ENCODE measurements at places on chromosomes 13 and 19.

GRCh38 chr13:50917572-50917971 lies 8.0 kb downstream of the RNASEH2B start:
- DNase-seq, result no peak

- DNase-seq, result no peak
These were observed 177.8 kb downstream of the USP12 start for GRCh38 chr13:26993780-26994179.

DNA sequence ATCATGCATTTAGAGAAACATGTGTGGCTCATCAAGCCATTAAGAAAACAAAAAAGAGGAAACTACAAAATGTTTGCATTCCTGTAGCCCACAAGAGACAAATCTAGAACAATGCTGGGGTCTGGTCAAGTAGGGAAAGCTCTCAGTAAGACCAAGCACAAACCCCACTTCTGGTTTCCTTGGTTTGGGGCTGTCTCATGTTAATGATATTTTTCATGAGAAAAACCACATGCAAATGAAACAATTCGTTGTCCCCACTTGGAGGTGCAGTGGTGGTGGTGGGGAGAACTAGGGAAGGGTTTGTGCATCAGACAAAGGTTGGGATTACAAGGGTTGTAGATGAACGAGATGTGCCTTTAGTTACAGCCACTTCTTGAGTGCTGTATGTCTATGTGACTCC lies 7.0 kb upstream of the RB1 start:
- no peak for DNase-seq

- no peak for DNase-seq
These were observed 20.4 kb downstream of the LMTK3 start for GRCh38 chr19:48490981-48491792.

DNA sequence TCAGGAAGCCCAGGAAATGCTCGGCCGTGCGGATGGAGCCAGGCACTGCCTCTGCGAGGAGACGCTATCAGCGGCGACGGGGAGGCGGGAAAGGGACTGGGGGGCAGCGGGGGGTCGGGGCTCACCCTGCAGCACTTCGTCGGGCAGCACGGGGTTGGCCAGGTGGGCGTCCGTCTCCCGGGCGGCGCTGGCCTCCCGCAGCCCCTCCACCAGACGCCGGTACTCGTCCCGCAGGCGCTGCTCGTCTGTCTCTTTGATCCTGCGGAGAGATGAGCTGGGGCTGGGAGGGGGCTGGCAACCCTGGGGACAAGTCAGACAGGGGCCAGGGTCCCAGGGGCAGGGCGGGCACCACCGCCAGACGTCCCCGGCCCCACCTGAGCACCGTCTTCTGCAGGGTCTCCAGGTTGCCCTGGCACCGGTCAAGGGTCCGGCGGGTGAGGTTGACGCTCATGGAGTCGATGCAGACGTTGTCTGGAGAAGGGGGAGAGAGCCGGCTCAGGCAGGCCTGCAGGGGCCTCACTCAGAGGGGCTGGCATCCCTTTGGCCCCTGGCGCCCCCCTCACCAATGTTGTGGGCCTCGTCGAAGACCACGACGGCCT lies 6.4 kb downstream of the ERCC2 start:
- DNase-seq, result no peak

DNA sequence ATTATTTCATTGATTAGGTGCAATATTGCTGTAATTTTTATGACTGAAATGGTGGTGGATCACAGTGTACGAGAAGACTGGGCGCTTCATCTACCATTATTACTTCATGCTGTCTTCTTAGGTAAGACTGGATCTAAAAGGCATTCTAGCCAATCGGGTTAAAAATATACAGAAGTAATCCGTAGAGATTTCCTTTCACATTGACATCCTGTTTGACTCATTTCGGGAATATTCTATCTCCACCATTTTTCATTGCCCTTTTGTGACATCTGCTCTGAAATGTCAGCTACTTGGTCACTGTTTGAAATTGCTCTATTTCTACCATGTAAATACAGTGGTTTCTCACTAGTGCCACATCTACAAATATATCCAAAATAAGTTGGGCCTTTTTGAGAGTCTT lies 90.2 kb downstream of the ZAR1L start:
- DNase-seq, result no peak

DNA sequence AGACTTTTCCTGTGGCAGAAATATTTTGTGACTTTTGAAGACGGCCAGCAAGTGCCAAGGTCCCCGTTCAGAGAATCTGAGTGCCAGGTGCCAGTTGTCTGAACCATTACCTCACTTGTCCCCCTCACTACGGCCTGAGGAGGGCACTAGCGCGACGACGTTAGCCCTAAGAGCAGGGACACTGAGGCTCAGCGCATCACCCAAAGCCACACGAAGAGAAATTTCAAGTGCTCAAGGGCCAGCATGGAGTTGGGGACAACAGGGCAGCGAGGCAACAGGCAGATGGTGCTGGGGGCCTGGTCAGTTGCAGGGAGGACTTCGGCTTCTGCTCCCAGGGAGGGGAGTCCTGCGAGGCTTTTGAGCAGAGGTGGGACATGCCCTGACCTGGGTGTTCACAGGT lies 9.5 kb upstream of the TYK2 start:
- DNase-seq, result no peak

DNA sequence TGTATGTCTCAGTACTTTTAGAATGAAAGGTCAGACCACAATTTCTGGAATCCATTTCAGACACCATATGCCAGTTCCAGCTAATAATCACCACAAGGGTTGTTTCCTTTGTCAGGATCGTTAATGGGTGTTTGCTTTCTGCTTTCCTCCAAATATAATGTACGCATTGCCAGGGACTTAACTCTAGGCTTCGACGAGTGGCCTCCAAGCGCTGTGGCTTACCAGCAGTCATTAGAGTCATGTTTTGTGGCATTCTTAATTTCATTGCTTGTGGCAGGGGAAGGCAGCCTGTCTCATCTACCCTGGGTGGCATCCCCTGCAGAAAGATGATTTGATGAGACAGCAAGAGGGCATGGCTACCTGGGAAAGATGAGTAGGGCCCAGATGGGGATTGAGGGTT lies 22.5 kb downstream of the SAFB start:
- no peak for DNase-seq

GRCh38 chr19:12859546-12859945 lies 21.2 kb downstream of the MAST1 start:
- no peak for DNase-seq

DNA sequence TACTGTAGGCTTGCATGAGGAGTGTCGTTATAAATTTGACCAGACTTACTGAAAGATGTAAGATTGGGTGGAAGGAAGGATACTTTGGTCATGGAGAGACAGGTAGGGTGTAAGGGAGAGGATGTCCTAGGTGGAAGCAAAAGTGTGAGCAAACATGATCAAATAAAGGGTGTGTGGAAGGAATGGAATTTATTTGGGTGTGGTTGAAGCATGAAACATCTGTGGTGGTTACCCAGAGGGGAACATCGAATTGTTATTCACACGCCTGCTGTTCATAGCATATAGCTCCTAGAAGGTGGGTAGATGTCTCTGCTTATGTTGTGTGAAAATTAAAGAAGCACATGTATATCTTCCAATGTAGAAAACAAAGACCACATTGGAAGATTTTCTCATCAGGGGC lies 157.7 kb downstream of the ATP8A2 start:
- DNase-seq, result no peak

DNA sequence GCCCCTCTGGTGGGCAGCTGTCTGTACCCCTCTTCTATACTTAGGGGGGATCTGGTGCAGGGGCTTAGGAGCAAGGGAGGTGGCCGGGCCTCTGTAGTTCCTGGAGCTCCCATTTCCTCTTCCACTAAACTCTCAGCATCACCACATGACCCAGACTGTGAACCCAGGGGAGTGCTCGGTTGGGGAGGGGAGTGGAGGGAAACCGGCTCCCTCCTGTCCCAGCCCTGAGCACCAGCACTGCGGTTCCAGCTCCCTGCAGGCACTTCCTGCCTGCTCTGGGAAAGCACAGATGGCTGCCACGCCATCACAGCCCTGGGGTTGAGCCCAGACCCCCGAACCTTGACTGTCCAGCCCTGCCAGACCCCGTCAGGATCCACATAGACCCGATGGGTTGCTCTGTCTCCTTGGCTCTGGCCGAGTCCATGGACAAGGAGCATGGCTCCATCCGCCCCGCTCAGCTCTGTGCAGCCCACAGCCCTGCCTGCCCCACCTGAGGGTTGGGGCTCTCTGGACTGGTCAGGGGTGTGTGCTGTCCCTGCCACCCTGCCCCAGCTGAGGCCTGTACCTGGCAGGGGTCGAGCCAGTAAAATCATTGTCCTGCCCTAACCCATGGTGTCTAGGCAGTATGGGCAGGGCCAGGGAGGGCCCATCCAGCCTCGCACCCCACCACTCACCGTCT lies 36.0 kb upstream of the SLC7A10 start:
- no peak for DNase-seq

- DNase-seq, result no peak
These were observed 26.4 kb upstream of the CCNE1 start for GRCh38 chr19:29785360-29785759.

- DNase-seq, result no peak
These were observed 62.4 kb upstream of the RAP2A start for GRCh38 chr13:97371486-97372109.

GRCh38 chr19:30135093-30135757 lies 193.2 kb downstream of the URI1 start:
- DNase-seq, result no peak

DNA sequence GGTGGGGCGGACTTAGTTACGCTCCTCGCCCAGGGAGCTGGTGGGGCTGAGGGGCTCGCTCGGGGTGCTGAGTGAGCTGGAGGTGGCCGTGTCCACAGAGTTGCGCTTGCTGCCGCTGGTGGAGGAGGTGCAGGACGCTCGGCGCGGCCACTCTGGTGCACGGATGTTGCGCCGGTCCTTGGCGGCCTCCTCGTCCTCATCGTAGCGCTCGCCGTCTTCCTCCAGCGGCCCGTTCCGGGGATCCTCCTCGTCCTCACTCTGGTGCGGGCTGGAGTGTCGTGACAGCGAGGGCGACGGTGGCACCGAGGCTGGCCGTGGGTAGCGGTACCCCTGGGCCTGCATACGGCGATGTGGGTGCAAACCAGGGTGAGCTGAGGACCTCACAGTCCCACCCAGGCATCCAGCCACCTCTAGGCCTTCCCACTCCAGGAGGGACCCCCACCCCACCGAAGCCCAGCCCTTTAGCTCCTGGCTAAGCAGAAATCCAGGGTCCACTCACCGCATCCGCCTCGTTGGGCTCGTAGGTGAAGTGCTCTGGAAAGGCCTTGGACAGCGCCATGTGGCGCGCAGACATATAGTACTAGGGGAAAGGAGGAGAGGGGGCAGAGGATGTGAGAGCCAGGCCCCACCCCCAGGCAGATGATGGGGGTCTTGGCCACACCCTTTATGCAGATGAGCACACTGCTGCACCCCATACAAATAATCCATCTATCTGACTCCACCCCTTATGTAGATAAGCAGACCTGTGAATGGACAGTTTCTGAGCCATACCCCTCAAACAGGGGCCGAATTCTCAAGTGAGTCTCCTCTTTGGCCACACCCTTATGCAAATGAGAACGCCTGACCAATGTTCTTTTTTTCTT lies 4.4 kb downstream of the FTL start:
- DNase-seq, result no peak

GRCh38 chr19:54418030-54418929 lies 3.0 kb downstream of the TTYH1 start:
- no peak for DNase-seq

DNA sequence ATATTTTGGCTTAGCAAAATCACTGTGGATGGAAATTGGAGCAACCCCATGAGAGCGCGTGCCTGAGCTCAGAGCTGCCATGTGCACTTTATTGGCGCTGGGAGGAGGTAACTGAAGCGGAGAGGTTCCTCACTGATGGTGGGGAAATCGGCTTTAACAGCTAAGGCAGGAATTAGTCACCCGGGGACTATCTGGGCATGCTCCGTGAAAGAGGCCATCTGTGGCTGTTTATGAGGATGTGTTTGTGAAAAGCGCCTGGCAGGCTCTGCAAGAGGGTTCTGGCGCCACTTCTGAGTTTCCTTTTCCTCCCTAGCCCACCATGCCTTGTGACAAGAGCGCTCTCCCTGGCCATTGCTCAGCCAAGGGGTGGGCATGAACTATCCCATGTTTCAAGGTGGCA lies 815.6 kb downstream of the UQCRFS1 start:
- DNase-seq, result no peak

DNA sequence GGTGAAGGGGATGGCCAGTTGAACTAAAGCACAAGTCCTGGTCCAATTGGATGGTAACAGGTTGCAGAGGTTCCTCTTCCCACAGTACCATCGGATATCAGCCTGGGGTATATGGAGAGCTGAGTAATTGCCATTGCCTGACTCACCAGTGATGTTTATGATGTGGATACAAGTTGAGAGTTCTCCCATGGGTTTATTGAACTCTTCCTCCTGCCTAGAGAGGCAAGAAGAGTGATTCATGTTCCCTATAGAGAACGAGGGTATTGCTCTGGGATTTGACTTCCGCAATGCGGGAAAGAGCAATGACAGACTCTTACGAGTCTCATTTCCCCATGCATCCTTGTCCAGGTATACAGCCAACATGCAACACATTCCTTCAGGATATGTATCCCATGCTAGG lies 111.3 kb upstream of the PCDH9 start:
- no peak for DNase-seq

GRCh38 chr19:52603558-52604207 lies 33.6 kb downstream of the ZNF701 start:
- no peak for DNase-seq

- DNase-seq, result no peak
These were observed 15.6 kb upstream of the PROZ start for GRCh38 chr13:113142876-113143275.

- no peak for DNase-seq
These were observed 1.4 kb downstream of the CIC start for GRCh38 chr19:42270346-42271044.

GRCh38 chr19:43371909-43372308 lies 18.4 kb downstream of the CD177 start:
- DNase-seq, result no peak

GRCh38 chr19:17554968-17555479 lies 425 bp upstream of the COLGALT1 start:
- DNase-seq, result no peak

- no peak for DNase-seq
These were observed 196.7 kb upstream of the SLITRK6 start for GRCh38 chr13:85995788-85996418.

- DNase-seq, result peak; percentile 82
These were observed 21.0 kb downstream of the VASP start for GRCh38 chr19:45528149-45528743.

DNA sequence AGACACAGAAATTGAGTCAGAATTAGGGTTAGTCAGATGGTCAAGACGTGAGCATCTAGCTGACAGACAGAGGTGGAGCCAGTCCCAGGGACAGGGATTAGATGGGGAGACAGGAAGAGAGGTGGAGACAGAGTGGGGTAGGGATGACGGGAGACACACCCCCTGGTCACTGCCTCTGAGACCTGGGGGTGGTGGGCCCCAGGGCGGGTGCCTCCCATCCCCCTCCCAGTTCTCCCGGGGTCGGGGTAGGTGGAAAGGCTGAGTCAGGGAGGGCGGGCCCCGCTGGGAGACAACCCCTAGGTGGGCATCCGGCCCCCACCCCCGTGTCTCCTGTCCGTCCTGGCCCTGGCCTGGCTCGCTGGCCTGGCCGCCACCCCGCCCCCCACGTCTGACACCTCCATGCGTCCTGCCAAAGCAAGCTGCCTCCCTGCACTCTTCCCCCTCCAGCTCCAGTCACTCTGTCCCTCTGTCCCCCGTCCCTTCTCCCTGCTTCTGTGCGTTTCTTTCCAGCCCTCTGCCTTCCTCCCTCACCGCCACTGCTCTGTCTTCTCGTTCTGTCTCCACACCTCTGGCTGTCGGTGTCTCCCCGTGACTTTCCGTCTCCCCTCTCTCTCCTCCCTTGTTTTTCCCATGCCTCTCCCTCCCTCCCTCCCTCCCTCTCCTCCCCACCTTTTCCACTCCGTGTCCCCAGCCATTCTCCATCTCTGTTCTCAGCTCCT lies 15.1 kb downstream of the CCDC97 start:
- peak; percentile 32 for DNase-seq
